ENCODE measurements at places on chromosomes 3 and 15. TPM values are rescaled to one million over a fixed set of nuclear protein-coding genes. Genes with fewer than 3 reads are reported as not detected.

GRCh38 chr3:53829605-53830004 is 16.6 kb downstream of the CHDH start:
- DNase-seq: no peak

Gene MRPL47
- 51.2 TPM for total RNA-seq

- no peak for DNase-seq
Observed at GRCh38 chr3:179026636-179027035, 45.0 kb downstream of the ZMAT3 start.

DNA sequence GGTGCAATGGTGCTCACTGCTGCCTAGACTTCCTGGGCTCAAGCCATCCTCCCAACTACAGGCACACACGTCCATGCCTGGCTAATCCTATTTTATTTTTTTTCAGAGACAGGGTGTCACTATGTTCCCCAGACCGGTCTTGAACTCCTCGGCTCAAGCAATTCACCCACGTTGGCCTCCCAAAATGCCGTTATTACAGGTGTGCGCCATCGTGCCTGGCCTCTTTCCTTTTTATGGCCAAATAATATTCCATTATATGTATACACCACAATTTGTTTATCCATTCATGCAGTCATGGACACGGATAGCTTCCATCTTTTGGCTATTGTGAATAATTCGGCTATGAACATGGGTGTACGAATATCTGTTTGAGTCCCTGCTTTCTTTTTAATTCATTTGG is 962 bp upstream of the NEK4 start:
- DNase-seq: no peak

GRCh38 chr3:40237889-40238571 is 71.5 kb upstream of the EIF1B start:
- no peak for DNase-seq

Gene OR5H6
- not detected for total RNA-seq
